ENCODE measurements at places on chromosomes 5 and 9. TPM values are rescaled to one million over a fixed set of nuclear protein-coding genes. Genes with fewer than 3 reads are reported as not detected.

Gene IFNK
- not detected for total RNA-seq

Gene GPBP1
- total RNA-seq, result 83.0 TPM

Gene POLR3G
- total RNA-seq, result 41.1 TPM

Gene RPL35
- total RNA-seq, result 2,001 TPM

Gene ATG12
- total RNA-seq, result 77.8 TPM

Gene PTTG1
- total RNA-seq, result 329 TPM

Gene IFNE
- total RNA-seq, result 5.5 TPM

Gene N4BP3
- 16.0 TPM for total RNA-seq

Gene GGTA1
- total RNA-seq, result 0.29 TPM

Gene SLC34A3
- total RNA-seq, result not detected

Gene FCN1
- not detected for total RNA-seq

Gene CORO2A
- total RNA-seq, result 0.40 TPM

Gene ITGA1
- 3.5 TPM for total RNA-seq

Gene SPATA31E1
- total RNA-seq, result not detected

Gene CAVIN4
- 1.9 TPM for total RNA-seq

Gene ENG
- 215 TPM for total RNA-seq

Gene ROR2
- not detected for total RNA-seq

Gene GNAQ
- 79.3 TPM for total RNA-seq

Gene GRM6
- not detected for total RNA-seq

Gene TUSC1
- total RNA-seq, result 10.1 TPM

Gene RNF224
- not detected for total RNA-seq

Gene GRXCR2
- total RNA-seq, result not detected

Gene IFNA8
- not detected for total RNA-seq
